ENCODE measurements at places on chromosomes 4 and X. TPM values are rescaled to one million over a fixed set of nuclear protein-coding genes. Genes with fewer than 3 reads are reported as not detected.

Gene AMBN
- total RNA-seq = not detected

Gene BEX2
- total RNA-seq = 50.4 TPM

Gene USP17L19
- not detected for total RNA-seq

Gene CSAG2
- not detected for total RNA-seq

Gene RASL11B
- total RNA-seq = 0.64 TPM

Gene CXCL8
- not detected for total RNA-seq

Gene CXXC4
- total RNA-seq = 1.6 TPM

Gene PARM1
- 0.18 TPM for total RNA-seq

Gene EVC
- total RNA-seq = 14.9 TPM

Gene REELD1
- 0.26 TPM for total RNA-seq

Gene WNK3
- total RNA-seq = 12.5 TPM

Gene HPGD
- total RNA-seq = 14.6 TPM

Gene PAGE5
- total RNA-seq = not detected

Gene RTL9
- not detected for total RNA-seq

Gene PGAM4
- not detected for total RNA-seq

Gene EGF
- 15.0 TPM for total RNA-seq

Gene MAGEC1
- total RNA-seq = not detected
